RPMI8226 (cell line): ENCODE measurements at places on chromosomes 1 and 21.
A peak's percentile ranks its signal among the peaks of the same experiment; 100 is the strongest.

DNA sequence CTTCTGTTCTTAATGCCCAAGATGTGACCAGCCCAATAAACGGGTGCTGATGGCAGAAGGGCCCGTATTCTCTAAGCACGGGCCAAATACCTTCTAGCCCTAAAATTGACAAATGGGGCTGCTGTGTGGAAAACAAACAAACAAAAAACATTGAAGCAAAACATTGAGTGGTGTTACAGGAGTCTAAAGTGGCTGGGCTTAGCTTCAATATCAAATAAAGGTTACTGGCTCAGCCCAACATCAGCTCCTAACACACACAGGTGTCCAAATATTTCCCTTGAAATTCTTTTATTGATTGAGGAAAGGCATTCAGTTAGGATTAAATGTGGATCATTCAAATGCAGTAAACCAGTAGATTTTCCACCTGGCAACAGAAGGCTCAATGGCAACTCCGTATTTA lies 13.3 kb upstream of the TTF2 start:
- no peak for DNase-seq

- no peak for DNase-seq
Measured at GRCh38 chr1:211237579-211237978, 21.6 kb upstream of the RCOR3 start.

- DNase-seq, result no peak
Measured at GRCh38 chr21:32137931-32138330, 140.9 kb downstream of the MIS18A start.

- DNase-seq, result no peak
Measured at GRCh38 chr1:76872944-76873343, 5.7 kb downstream of the ST6GALNAC5 start.

DNA sequence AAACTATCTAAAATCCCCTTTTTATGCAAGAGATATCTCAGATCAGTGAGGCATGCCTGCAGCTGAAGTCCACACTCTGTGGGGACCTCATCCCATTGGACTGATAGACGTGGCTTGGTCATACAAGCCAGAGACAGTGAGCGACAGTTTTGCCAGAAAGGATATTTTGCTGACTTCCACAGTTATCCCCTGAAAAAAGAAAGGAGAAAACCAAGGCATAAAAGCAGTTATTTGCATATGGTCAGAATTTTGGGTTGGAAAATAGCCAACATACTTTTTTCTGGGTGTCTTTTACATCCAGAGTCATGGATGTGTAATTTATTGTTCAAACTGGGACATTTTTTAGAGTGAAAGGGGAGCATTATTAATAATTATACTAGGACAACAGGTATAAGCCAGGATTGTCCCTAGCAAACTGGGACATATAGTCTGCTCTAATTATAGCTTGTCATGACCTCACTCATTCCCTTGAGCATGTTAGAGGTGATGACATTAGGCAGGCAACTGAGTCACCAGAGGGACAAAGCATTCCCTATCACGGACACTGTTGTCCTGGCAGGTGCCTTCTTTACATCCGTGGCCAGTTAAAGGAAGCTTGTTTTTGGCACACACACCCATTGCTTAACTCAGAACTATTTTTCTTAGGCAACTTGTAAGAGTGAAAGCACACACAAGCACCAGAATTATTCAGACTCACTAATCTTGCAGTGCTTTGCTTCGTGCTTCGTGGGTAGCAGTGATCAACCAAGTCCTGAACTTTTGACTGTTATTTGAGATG lies 65.5 kb downstream of the PRRX1 start:
- DNase-seq, result no peak

GRCh38 chr1:116861137-116861536 lies 48.6 kb upstream of the PTGFRN start:
- DNase-seq, result no peak

DNA sequence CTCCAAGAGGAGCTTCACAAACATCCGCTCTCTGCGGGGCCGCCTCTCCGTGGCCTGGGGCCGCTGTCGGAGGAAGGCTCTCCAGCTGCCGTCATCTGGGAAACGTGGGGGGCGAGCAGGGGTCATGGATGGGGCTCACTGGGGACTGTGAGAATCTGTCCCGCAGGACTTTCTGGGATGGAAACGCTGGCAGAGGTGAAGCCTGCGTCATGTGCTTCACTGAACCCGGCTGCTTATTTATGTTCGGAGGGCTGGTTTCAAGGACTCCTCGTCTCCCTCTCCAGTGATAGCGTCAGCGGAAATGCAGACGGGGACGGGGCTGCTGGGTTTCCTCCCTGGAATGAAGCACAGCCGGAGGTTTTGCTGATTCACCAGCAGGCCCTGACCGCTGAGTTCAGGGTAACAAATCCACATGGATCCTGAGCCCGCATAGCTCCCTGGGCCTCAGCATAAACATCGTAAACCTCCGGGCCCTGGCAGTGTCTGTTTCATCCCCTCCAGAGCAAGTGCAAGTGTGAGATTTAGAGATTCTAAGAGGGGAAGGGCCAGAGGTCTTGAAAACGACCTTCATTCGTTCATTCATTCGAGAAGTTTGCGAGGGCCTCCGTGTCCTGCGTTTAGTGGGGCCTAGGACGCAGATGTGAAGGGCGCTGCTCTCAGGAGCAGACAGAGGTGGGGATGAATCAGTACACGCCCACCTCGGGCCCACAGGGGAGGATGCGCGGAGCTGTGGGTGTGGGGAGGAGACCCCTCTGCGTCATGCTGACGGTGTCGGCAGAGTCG lies 7.0 kb upstream of the POFUT2 start:
- no peak for DNase-seq

GRCh38 chr1:56797065-56797685 lies 22.0 kb downstream of the FYB2 start:
- DNase-seq, result no peak

- DNase-seq, result peak; percentile 38
Measured at GRCh38 chr1:27872802-27873551, 633 bp downstream of the THEMIS2 start.

GRCh38 chr1:67825591-67825990 lies 7.7 kb downstream of the GNG12 start:
- DNase-seq, result no peak

DNA sequence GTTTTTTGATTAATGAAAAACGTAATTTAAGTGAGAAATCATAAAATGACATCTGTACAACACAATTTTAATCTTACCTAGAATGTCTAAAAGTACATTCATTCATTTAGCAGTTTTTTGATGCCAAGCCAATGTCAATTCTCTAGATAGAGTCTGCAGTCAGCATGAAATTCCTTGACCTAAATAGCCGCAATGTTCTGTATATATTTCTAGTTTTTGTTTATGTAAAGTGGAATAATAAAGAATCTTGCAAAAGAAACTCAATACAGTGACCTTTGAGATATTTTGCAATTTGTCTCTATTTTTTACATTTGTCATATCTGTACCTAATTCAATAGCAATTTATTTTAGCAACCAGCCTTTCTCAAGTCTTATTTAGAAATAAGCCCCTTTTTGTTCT lies 176.0 kb downstream of the ATP6V1G3 start:
- DNase-seq, result no peak

DNA sequence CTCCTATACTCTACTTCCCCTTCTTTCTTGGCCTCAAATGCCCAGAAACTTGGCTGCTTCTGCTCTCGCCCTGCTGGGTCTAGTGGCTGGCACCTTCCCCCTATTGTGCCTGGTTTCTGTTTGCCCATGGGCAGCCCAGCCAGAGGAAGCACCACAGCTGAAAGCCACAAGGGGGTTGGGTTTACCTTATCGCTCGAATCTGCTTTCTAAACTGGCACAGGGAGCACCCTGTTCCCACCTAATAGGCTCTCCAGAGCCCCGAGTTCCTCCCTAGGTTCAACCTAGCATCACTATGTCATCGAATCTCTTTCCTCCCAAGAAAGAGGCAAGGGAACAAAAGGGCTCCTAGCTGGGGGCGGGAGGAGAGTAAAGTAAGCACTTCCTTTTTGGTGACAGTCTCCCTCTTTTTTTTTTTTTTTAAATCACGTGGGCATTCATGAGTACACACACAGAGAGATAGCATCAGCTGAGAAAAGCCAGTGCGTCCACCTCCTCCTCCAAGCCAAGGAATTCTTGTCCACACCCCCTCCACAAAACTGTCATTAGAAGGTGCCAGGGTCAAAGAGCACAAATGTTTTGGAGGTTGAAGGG lies 72.8 kb downstream of the PLEKHA6 start:
- peak; percentile 89 for DNase-seq

DNA sequence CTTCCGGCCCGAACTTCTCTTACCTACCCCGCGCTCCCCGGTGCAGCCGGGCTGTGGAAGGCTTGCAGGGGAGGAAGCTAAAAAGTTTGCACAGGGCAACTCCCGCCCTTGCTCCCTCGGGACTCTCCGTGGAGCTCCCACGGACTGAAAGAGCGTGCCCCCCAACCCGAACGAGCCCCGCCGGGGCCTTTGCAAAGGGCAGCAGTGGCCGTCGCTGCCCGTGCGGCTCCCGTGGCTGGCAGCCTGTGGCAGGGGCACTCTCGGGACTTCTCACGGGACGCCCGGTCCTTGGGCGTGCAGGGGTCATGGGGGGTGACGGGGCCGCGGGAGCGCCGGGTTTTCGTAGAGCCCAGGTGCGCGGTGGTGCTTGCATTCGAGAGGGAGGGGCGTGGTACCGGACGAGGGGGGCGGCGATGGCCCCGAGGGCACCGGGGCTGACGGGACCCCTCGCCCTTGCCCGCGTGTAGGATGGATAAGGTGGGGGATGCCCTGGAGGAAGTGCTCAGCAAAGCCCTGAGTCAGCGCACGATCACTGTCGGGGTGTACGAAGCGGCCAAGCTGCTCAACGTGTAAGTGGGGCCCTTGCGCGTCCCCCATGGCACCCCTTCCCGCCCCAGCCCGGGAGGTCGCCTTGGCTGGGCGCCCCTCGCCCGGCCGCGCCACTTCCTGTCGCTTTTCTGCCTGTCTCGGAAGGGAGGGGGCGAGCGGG lies 711 bp downstream of the GADD45A start:
- DNase-seq, result peak; percentile 58

GRCh38 chr1:116971965-116972673 lies 29.4 kb upstream of the CD101 start:
- no peak for DNase-seq

DNA sequence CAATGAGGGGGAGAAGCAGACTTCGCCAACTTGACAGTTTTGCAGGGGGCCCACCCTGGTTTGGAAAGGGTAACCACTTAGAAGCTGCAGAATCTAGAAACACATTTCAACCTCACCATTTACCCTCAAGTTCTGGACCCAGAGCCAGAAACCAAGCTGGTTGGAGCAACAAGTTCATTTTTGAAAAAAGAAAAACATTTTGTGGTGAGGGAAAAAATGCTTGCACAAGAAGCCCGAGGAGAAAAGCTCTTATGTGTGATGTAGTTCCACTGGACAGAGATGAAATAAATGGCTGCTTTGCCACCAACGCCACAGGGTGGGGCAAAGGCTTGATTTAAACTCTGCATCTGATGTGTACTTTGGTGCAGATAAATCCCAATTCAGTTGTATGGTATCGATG lies 10.6 kb upstream of the NGF start:
- no peak for DNase-seq

- peak; percentile 86 for DNase-seq
Measured at GRCh38 chr1:181135437-181135731, 46.9 kb downstream of the IER5 start.

DNA sequence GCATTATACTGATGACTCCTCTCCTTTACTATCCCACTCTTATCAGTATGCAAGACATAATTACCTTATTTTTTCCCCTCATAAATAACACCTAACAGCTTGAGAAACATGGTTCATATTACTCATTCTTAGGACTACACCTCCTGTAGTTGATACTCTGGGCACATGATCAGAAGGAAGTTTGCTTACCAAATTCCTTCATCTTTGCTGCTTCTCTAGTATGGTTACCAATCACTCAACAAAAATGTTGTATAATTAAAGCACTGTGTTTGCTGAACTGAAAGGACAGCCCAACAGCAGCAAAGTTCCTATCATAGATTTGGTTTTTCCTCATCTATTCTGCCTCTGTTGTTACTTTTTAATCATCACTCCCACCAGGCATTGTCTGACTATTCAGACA lies 586.3 kb downstream of the LRRIQ3 start:
- DNase-seq, result no peak

GRCh38 chr1:64505944-64506655 lies 36.2 kb downstream of the CACHD1 start:
- DNase-seq, result peak; percentile 52

DNA sequence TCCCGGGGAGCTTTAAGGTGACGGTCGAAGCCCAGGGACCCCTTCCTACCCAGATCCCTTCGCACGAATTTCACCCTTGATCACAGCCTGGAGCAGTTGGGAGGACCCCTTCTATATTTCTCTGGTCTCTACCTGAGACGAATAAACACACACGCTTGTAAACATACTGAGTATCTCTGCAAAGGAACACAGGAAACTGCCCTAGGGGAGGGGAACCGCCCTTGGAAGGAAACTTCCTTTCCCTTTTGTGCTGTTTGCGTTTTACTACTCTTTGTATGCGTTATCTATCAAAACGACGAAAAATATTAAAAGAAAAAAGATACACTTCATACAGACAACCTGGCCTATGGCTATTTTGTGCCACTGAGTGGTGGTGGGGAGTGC lies 750 bp downstream of the NECAP2 start:
- peak; percentile 52 for DNase-seq

- DNase-seq, result no peak
Measured at GRCh38 chr1:167538657-167539056, 14.9 kb downstream of the CREG1 start.

DNA sequence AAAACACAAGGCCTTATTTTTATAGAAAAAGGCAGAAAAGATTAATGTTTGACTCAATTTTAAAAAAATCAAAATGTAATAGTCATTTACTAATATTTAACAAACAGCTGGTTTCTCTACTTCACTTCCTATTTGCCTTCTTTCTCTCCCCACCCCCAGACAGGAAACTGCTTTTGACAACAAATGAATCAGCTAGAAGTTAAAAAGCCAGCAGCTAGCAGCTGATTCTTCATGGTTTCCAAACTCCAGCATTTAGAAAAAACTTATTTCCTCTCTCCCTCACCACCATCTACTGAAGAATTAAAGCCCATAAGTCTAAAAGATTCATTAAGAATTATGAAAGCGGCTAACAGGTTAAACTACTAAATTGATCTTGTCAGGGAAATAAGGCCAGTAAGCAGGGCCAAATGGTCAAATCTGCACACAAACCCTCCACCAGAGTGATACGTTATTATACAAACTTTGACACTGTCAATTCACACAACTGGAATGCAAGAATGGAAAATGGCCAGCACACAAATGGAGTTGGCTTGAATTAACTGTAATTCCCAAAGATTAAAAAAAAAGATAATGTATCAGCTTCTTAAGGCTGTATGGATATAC lies 4.0 kb downstream of the WDR26 start:
- DNase-seq, result peak; percentile 69
